ENCODE measurements at places on chromosomes 3 and 15.
A peak's percentile ranks its signal among the peaks of the same experiment; 100 is the strongest.

DNA sequence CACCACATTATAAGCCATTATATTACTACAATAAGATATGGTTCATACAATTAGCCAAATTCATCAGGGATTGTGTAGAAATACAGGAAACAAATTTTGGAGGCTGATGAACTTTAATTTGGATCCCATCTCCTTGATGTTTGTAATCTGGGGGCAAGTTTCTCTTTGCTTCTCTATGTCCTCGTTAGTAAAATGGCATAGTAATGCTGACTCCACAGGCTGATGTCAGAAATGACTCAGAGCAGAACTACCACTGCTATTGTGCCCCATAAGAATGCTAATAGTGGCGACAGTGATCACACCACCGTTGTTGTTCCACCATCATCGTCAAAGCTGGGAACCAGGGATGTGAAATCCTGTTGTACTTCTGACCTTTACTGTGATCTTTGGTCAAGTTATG, 722.3 kb upstream of the LMCD1 start:
- no peak for DNase-seq

- no peak for DNase-seq
Measured at GRCh38 chr15:86014016-86014415, 65.7 kb upstream of the AGBL1 start.

DNA sequence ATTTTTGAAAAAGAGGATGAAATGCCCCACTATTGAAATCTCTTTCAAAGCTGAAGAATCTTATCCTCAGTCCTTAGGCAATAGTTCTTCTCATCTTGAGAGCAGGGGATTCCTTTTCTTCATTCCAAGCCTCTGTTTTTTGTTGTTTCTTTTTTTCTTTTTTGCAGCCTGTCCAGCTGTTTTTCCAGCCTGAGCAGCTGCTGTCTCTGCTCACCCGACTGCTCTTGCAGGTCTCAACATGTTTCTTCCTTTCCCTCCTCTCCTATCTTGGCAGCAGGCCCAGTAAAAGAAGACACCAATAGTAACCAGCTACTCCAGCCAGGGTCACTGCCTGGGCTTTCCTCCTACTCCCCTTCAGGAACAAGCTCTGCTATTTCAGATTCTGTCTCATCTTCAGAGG, 23.8 kb downstream of the MEX3B start:
- no peak for DNase-seq

DNA sequence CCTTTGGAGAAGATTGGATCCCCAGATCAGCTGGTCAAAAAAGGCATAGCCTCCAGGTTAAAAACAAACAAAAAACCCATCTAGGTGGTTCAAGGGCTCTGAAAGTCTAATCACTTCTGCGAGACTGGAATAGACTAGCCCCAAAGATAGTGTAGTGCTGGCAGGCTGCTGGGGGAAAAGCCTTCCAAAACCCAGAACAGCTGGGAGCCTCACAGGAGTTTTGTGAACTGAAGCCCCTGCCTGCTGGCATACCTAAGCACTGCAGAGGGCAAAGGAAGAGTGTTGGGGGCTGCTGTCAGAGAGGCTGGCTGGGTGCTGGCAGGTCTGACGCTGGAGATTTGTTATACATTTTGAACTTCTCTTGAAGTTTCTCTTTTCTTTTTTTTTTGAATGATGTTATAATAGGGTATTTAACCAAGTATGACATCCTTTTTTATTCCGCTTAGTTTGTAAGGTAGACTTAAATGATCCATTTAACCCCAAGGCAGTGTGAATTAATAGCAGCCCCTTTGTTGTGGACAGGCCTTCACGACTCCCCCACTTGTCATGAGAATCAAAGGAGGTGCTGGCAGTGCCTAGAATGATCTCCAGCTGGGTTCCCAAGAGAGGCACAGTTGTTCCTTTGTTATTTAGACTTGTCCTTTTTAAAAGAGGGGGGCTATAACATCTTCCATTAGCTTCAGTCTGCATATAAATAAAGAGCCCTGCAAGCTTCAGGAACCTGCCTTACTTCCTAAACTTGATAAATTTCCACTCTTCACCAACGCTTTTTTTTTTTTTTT, 53.9 kb downstream of the CRTC3 start:
- DNase-seq: peak; percentile 40

DNA sequence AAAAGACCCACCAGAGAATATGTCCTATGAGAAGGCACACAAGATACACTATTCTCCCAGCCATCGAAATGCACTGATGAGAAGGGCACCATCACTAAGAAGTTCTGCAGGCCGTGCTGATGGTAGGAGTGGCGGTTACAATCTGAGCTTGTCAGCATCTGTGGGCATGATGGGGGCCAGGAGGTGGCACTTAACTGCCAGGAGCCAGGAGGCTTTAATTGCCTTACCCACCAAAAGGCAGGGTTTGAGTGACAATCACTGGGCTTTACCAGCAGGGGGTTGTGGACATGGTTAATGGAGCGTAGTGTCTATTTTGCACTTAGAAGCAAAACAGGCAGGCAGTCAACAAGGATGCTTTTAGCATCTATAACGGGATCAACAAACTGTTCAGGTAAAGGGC, 16.0 kb upstream of the SQOR start:
- no peak for DNase-seq

GRCh38 chr3:72816862-72817355, 31.3 kb downstream of the SHQ1 start:
- no peak for DNase-seq

GRCh38 chr15:48096813-48097212, 24.0 kb upstream of the SLC24A5 start:
- DNase-seq: peak; percentile 65

DNA sequence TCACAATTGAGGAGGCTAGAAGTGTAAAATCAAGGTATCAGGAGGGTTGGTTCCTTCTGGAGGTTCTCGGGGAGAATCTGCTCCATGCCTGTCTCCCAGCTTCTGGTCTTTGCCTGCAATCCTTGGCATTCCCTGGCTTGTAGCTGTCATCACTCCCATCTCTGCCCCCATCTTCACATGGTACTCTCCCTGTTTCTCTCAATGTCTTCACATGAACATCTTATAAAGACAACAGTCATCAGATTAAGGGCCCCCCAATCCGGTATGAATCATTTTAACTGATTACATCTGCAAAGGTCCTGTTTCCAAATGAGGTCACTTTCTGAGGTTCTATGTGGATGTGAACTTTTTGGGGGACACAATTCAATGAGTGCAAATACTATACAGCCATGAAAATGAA, 113.0 kb upstream of the GALNT15 start:
- DNase-seq: no peak

- DNase-seq: no peak
Measured at GRCh38 chr3:61520966-61521628, 40.3 kb upstream of the PTPRG start.

DNA sequence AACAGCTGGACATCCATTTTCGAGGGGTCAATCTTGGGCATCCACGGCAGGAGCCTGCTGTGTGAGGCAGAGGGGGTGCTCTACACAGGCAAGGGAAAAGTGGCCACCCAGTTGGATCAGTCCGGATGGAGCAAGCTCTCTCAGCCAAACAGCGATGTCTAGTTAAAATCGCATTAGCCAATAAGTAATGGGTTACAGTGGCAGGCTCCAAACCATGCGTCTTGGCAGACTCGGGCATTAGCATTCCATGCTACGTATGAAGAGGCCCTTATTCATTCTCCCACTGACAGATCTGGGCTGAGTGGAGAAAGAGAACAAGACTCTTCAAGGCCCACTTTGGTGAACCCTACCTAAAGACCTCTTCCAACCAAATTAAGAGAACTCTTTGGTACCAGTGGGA, 49.3 kb downstream of the CCNB2 start:
- no peak for DNase-seq

GRCh38 chr3:172596394-172596706, 73.1 kb upstream of the TNFSF10 start:
- no peak for DNase-seq

DNA sequence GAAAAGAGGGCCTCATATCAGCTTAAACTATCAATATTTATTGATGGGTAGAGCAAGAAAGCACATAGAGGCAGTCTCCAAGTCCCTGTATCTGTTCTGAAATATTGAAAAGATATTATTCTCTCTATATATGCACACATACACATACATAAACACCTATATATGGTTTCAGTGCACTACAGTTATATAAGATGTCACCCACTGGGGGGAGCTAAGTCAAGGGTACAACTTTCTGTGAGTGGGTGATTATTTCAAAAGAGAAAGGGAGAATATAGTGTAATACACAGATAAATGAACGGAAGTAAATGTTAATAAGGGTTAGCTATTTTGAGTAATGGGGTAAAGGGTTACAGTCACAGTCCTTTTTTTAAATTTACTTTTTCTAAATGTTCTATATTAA, 8.8 kb downstream of the SNTN start:
- no peak for DNase-seq

GRCh38 chr3:151777880-151778279, 36.0 kb upstream of the AADAC start:
- DNase-seq: no peak

GRCh38 chr3:128499724-128500275, 6.8 kb upstream of the GATA2 start:
- no peak for DNase-seq

GRCh38 chr3:27105904-27106303, 263.3 kb downstream of the NEK10 start:
- DNase-seq: no peak

DNA sequence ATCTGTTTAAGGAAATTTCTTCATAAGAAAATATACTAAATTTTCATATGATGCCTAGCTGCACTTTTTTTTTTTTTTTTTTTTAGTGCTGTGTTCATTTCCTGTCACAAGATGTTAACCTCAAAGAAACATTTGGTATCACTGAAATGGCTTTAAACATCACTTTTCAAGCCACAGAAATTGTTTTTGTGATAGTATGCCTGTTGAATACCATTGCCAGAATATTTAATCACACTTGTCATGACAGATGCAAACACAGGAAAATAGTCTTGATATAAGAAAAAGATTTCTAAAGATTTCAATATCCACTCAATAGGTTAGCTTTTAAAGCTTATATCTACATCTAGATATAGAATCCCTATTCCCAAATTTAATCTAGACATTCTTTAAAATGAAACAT, 608.5 kb upstream of the AGTR1 start:
- DNase-seq: no peak

- DNase-seq: no peak
Measured at GRCh38 chr3:158718490-158719170, 13.6 kb downstream of the RARRES1 start.

DNA sequence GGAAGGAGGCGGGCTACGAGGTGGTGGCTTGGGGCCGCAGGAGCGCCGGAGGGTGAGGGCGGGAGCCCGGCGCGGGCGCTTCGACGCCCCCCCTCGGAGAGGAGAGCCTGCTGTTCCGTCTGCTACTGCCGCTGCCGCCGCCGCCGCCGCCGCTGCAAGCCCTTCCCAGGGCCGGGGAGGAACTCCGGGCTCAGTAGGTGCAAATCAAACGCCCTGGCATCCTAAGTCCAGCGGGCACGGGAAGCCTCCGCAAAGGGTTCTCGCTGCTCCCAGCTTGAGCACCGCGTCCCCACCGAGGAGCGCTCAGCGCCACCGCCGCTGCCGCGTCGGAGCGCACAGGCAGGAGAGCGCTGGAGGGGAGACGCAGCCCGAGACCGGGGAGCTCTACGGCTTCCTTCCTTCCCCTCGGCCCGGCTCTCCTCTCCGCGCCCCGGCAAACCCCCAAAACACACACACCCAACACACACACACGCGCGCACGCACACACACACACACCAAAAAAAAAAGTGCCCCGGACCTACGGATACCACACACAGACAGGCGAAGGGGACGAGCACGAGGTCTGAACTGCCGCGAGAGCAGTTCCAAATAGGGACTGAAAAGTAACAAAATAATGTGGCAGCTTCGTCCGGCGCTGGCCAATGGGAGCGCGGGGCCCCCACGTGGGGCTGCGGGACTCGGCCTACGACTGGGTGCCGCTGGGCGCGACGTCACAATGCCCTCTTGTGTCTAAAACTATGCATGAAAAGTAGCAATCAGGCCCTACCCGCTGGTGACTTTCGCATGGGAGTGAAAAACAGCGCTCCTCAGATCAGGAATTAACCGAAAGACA, at the start of gene TLE3:
Gene TLE3 (minus strand): TSS at position 597 of the 832 bp plus-strand sequence. CDS start 1,119 bp downstream, outside the sequence.
- peak; percentile 94 for DNase-seq

- no peak for DNase-seq
Measured at GRCh38 chr3:14762701-14763100, 56.1 kb upstream of the FGD5 start.

- DNase-seq: no peak
Measured at GRCh38 chr3:22939349-22939748, 263.8 kb upstream of the UBE2E2 start.

DNA sequence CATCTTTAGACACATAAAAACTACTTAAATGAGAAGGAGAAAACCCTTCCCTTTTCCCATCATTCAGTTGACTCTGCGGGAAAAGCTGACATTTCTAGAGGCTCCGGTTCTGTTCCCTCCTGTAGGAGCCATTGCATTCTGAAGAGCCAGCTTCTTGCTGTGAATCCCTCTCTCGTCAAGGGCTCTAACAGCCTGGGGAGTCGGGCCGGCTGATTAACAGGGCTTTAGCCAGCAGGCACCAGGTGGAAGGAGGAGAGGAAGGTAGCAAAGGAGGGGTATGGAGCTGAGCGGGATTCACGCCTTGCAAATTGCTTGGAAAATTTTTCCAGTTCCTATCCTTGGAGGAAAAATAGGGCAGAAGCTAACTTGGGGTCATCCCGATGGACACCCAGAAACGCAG, 108.3 kb upstream of the UBE2E1 start:
- DNase-seq: no peak

DNA sequence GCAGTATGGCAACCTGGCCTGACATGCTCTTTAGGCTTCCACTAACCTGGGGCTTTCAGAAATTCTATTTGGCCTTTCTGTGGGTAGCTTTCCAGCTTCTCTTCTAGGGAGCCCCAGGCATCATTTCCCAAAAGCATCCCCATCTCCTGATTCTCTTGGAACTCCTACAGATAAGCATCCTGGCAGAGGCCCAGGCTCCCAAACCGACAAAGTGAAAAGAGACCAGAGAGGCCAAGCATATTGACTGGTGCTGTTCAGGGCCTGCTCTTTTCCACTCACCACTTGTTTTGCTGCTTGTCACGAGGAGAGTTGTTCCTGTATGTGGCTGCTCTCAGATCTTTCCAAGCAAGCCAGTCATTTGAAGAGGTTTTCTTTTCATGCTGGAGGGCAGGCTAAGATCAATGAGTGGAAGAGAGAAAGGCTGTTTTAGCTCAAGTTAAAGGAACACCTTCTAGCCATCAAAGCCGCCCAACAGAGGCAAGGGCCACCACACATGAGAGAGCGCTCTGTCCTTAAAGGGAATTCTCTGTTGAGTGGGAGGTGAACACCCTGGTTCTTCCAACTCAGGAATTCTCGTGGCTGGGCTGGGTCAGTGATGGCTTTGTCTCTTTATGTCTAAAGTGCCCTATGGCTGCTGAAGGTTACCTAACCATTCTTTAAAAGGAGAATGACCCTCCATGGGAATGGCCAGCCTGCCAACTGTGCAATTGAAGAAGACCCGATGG, 31.1 kb upstream of the NR2E3 start:
- no peak for DNase-seq

All from caudate nucleus (tissue), 63 donors.